ENCODE measurements at places on chromosomes 11 and 22.

DNA sequence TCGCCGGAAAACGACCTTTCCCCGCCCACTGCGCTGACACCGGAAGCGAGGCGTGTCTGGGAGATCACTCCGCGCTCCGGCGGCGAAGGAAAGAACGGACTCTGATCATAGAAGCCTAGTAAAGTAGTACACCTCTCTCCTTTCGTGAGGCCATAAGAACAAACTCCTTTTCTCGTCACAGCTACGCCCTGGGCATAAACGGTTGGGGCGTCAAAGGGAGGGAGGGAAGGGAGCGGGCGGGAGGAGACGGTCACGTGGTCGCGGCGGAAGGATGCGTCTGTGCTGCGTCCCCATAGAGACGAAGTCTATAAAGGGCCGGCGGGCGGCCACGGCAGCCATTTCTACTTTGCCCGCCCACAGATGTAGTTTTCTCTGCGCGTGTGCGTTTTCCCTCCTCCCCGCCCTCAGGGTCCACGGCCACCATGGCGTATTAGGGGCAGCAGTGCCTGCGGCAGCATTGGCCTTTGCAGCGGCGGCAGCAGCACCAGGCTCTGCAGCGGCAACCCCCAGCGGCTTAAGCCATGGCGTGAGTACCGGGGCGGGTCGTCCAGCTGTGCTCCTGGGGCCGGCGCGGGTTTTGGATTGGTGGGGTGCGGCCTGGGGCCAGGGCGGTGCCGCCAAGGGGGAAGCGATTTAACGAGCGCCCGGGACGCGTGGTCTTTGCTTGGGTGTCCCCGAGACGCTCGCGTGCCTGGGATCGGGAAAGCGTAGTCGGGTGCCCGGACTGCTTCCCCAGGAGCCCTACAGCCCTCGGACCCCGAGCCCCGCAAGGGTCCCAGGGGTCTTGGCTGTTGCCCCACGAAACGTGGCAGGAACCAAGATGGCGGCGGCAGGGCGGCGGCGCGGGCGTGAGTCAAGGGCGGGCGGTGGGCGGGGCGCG lies at the start of gene ATF4:
Gene ATF4 (plus strand): TSS at position 337 of the 880 bp plus-strand sequence. CDS start 884 bp downstream, outside the sequence.
- peak; percentile 73 for DNase-seq

- no peak for DNase-seq
Observed at GRCh38 chr11:18063862-18064434, 17.9 kb upstream of the TPH1 start.

DNA sequence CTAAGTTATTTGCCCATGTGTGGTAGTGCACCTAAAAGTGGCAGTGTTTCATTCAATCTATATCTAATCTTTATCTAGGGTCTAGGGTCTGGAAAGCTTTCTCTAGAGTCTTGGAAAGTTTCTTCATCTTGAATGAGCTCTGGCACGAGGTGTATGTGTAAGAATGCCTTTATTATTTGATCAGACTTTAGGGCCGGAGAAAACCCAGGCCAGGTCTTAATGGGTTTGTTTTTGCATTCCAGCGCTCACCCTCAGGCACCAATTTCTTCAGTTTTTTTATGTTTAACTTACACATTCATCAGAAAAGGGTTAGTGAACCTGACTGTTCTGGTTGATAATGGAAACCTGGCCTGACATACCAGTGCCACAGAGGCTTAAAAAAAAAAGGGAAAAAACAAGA lies 68.3 kb upstream of the SLN start:
- no peak for DNase-seq

GRCh38 chr11:17423533-17424310 lies 35.3 kb upstream of the KCNJ11 start:
- no peak for DNase-seq

DNA sequence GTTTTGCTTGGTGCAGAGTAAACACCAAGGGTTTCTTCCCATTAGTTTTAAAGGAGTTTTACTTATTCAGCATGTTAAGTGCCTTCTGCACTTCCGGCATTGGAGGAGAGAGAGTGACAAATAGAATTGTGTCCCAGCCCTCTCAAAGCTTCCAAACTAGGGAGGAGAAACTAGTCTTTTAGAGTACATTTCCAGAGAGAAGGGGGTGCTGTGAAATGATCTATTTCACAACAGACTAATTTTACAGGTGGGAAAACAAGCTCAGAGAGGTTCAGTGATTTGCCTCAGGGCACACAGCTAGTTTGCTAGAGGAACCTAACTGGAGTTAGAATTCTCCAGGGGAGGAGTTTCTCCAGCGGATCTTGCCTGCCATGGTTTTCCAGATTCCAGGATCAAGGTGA lies 12.6 kb downstream of the MPST start:
- DNase-seq, result no peak

- no peak for DNase-seq
Observed at GRCh38 chr11:232783-233565, 3.2 kb downstream of the SIRT3 start.

DNA sequence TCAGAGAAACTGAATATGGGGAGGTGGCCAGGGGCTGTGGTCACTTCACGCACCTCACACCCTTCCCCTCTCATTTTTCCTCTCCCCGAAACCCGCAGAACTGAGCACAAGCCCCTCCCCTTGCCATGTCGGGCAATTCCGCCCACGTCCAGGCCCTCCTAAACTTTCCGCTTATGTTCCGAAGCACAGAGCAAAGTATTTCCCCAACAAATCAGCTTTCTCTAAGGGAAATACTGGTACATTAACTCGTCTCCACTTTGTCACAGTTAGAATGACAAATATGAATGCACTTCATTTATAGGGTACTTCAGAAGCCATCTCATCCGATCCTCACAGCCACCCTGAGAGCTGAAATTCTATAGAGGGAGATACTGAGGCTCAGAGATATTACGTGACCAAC lies 94.7 kb upstream of the TMEM45B start:
- DNase-seq, result no peak

- DNase-seq, result no peak
Observed at GRCh38 chr11:77027275-77027674, 6.9 kb upstream of the B3GNT6 start.

DNA sequence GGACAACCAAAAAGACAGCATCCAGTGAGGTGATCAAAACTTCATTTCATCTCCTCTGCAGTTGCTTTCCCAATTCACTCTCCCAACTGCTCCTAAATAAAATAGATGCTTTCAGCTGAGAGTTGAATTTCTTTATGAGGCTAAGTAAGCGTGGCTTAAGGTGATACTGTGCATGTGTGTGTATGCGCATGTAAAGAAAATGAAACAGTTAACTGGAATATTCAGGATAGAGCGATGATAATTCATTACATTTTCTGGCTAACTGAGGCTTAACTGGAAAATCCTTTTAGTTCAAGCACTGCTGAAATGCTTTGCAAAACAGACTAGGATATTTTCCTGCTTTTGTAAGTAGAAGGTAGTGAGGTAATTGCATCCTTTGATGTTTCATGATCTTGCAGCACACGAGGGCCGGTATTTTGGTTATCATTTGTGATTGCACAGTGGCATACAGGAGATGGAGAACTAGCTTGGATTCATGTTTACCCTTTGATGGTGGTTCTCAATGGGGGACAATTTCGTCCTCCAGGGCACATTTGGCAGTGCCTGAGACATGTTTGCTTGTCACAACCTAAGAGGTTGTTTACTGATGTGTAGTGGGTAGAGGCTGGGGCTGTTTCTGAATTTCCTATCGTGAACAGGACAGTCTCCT lies 71.2 kb downstream of the ZBTB16 start:
- DNase-seq, result no peak

- no peak for DNase-seq
Observed at GRCh38 chr11:86143087-86144030, 74.5 kb upstream of the PICALM start.

- DNase-seq, result no peak
Observed at GRCh38 chr11:126161023-126161391, 50.4 kb downstream of the RPUSD4 start.

DNA sequence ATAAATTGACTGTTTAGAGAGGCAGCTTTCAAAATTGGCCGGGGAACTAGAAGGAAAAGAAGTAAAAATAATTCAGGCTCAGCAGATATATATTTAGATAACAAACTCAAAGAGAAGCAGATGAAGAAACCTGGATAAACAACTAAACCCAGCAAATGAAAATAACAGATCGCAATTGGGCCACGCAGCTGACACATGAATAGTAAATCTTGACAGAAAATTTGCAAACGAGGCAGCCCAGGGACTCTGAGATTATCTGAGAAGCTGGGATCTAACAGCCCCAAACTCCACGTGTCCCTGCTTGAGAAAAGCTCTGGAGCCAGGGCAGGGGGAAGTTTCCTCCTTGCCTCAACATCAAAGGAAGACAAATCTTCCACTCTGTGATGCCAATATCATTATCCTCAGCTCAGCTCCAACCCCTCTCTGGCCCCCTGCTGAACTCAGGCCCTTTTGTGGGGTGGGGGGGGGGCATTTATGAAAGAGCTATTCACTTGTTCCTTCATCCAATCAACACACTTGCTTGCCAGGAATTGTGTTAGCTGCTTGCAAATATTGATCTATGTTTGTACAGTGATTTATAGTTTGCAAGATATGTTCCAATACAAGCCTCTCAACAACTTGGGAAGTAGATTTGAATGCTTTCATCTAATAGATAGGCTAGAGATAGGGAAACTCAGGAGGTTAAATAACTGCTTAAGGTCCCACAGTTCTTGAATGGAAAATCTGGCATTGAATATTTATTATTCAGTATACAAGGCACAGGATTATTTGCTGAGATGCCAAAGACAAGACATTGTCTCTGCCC lies 72.5 kb upstream of the C11orf87 start:
- DNase-seq, result no peak

DNA sequence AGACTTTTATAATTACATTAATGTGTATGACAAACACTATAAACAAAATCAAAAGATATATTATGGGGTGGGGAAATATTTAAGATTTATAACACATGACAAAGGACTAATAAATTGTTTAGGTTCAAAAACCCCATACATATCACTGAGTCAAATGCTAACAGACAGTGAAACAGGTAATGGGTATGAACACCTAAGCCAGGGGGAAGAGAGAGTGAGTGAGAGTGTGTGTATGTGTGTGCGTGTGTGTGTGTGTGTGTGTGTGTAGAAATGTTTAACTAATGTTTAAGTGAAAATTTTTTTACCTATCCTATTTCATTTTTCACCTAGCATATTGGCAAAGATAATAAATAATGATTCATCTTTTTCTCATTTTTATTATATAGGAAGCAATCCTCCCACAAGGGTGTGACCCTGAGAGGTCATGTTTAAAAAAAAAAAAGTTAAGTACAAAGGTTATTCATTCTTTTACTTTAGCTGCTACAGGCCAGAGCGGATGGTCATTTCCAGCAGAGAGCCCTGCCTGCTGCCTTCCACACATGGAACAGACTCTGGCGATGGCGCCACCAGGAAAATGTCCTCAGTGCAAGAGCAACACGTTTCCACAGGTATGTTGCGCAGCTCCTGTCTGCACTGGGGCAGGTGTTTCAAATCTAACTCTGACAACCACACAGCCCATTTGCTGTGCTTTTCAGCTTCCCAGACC lies 72.9 kb downstream of the PISD start:
- DNase-seq, result no peak

GRCh38 chr22:48742556-48743343 lies 1084.9 kb downstream of the BRD1 start:
- no peak for DNase-seq

DNA sequence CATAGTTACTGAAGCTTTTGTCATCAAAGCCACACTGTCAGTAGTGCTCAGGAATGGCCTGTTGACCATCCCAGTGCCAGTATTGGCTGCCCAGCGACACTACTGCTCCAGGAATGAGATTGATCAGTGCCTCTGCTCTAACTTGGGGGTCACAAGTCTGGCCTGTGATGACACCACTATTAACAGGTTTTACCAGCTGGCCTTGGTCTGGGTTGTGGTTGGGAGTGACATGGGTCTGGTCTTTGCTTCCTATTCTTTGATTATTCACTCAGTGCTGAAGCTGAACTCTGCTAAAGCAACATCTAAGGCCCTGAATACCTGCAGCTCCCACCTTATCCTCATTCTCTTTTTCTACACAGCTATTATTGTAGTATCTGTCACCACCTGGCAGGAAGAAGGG lies 21.5 kb downstream of the OR56B4 start:
- no peak for DNase-seq

DNA sequence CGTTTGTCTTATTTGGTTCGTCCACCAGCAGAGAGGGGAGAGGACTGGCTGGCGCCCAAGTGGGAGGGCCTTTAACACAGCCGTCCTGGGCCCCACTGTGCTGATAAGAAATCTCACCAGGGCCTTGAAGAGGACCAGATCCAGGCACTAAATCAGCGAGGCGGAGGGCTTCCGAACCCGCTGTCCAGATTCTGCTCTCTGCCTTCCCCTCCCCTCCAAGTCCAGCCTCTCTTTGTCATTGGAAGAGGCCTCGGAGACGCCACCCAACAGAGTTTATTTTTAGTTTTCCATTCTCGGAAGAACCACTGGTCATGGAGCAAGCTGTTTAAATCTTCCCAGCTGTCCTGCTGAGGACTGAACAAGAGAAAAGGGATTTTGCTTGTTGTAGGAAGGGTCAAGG lies 9.3 kb upstream of the FXYD6 start:
- no peak for DNase-seq

GRCh38 chr11:72724021-72724551 lies 28.1 kb downstream of the ARAP1 start:
- DNase-seq, result no peak

All from HEK293T (cell line).